ENCODE measurements at places on chromosomes 3 and 15.

DNA sequence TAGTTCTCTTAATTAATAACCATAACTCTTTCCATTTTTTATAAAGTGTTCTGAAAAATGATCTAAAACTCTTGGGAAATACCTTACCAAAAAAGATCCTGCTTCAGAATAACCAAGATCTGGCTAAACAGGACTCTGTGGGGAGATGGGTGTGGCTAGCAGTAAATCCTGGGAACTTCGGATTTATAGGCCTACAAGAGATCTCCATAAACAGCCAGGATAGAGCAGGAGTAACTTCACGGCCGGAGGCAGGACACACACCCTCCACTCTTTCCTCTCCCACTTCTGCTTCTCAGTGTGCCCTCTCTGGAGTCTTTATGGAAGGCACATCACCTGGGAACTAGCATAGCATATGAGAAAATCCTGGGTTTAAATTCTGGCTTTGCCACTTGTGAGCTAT, 309.4 kb upstream of the SOX2 start:
- DNase-seq: no peak

DNA sequence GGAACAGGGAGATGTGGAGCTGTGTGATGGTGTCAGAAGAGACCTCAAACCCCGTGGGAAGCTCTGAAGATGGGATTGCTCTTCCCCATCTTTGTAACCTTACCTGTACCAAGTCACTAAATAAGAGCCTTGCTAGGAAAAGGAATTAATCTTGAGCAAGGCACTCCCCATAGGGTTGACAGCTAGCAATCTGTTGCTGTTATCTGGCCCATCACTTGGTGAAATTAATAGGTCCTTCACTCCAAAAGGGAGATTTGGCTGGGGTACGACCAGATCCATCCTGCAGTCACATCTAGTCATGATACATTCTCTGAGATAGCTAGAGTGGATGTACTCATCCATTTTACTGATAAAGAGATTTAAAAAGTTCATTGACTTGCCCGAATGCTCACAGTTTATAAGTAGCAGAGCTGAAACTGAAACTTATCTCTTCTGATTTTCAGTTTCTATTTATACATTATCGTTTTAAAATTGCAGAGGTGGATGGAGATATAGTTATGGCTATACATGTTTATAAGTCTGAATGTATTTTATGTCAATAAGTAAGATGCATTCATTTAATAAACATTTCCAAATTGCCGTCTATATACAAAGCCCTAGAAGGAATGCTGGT, 299.1 kb upstream of the MCTP2 start:
- DNase-seq: no peak

GRCh38 chr3:65045138-65045537, 357.3 kb upstream of the ADAMTS9 start:
- no peak for DNase-seq

GRCh38 chr3:46866720-46867549, 3.7 kb upstream of the MYL3 start:
- DNase-seq: peak; percentile 85

DNA sequence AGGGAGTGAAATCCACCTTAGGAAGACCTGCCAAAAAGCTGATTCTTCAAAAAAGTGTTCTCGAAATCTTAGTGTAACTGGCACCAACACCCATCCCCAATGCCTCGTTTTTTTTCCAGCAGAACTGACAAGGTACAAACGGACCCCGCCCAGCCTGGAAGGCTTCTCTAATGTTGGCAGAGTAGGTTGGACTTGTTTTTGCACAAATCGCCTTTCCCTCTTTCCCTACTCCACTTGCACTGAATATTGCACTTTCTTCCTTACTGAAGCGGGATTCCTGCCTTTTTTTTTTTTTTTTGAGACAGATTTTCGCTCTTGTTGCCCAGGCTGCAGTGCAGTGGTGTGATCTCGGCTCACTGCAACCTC, 544 bp upstream of the TIMMDC1 start:
- DNase-seq: no peak

- DNase-seq: no peak
Observed at GRCh38 chr15:65910341-65910740, 41.0 kb downstream of the RAB11A start.

- no peak for DNase-seq
Observed at GRCh38 chr3:49016414-49017228, 1.8 kb downstream of the DALRD3 start.

GRCh38 chr3:125045965-125046364, 9.8 kb downstream of the HEG1 start:
- no peak for DNase-seq

- no peak for DNase-seq
Observed at GRCh38 chr15:65087411-65087810, 10.9 kb downstream of the KBTBD13 start.

GRCh38 chr15:35533130-35534110, 12.5 kb downstream of the DPH6 start:
- no peak for DNase-seq

GRCh38 chr3:48001991-48002390, 14.2 kb downstream of the MAP4 start:
- DNase-seq: no peak
